ENCODE measurements at places on chromosomes 2 and 18. TPM values are rescaled to one million over a fixed set of nuclear protein-coding genes. Genes with fewer than 3 reads are reported as not detected.

NEB gene
- total RNA-seq: not detected

POTEI gene
- total RNA-seq: not detected

LCT gene
- total RNA-seq: not detected

GRCh38 chr2:151976945-151977353 is 121.9 kb downstream of the CACNB4 start:
- no peak for DNase-seq

GRCh38 chr2:43115881-43116280 is 110.5 kb downstream of the ZFP36L2 start:
- DNase-seq: no peak

GRCh38 chr18:49757513-49758262 is 55.6 kb downstream of the ACAA2 start:
- no peak for DNase-seq

- DNase-seq: peak; percentile 95
Measured at GRCh38 chr2:20617892-20618467, 32.9 kb downstream of the HS1BP3 start.

GRCh38 chr2:182038576-182038975 is 52.9 kb downstream of the PPP1R1C start:
- DNase-seq: peak; percentile 77

GRCh38 chr18:3458378-3458777 is 8.4 kb downstream of the TGIF1 start:
- no peak for DNase-seq
